ENCODE measurements at places on chromosomes 16 and 17.

GRCh38 chr17:3712811-3713463, 10.8 kb upstream of the HASPIN start:
- no peak for DNase-seq

GRCh38 chr16:68197250-68197649, 38.7 kb downstream of the ESRP2 start:
- no peak for DNase-seq

DNA sequence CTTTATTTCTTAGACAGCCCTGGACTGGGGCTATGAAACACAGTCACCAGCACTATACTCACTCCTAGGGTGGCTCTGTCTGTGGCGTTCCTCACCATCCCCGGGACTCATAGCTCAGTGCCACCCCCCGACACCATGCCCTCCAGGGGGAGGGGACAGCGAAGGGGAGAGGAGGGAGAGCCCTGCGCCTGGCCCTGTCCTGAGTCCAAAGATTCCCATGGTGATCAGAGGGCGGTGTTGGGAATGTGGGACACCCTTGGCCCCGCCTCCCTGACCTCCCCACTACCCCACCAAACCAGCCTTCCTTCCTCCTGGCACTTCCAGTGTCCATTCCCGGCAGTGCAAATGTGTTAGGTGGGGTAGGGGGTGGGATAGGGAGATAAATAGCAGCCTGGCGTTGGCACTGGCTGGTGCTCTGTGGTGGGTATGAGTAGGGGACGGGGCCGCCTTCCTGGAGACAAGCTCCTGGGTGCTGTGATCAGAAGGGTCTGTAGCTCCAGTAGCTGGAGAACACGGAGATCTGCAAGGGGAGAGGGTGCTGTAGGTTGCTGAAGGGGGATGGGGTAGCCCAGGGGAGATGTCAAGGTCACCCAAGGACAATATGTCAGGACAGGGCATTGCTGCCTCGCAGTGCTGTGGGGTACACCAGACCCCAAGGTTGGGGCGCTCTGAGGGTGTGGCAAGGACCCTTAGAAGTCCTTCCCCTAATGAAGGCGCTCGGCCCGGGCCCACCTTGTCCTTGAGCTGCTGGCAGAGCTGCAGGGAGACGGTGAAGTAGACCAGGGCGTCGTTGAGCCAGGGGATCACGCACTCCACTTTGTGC, 2.0 kb downstream of the SMIM22 start:
- no peak for DNase-seq

DNA sequence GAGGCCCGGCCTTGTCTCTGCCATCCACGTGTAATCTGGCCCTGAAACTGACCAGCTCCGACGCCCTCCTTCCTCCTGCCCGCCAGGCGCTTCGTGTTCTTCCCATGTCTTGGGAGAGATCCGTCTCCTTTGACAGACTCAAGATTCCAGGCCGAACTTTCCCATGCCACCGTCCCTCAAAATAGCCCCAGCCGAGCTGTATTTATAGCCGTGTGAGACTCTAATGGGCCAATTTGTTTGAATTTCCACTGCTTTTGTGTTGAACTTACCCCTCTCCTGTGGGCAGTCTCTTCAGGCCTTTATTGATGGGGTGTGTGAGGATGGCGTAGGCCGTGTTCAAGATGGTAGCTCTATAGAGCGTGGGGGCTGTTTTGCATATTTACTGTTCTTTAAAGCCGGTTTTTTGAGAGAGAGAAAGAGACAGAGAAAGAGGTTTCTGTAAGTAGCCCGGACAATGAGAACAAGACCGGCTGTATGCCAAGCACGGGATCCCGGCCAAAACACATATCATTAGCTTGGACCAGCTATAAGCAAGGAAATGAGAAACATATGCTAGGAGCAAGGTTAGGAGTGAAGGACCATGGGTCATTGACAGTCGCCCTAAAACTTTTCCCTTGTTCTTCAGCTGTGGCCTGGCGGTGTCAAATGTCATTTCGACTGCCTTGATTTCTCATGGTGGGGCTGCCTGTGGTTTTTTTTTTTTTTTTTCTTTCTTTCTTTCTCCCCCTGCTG, 124.5 kb upstream of the ZFHX3 start:
- DNase-seq = peak; percentile 23

DNA sequence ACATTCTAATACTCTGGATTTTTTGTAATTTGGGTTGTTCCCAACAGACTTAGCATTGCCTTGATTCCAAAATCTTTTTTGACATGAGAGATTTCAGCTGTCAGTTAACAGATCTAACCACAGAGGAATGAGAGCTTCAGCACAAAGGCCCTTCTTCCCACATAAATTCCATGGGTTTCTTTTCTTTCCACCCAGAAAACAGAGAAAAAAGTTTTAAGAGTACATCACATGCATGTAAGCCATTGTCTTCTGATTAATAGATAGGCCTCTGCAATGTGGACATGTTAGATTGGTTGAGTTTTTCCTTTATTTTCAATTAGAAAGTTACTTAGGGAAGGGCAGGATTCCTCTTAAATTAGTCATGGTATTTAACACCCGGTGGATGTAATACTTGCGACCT, 939 bp downstream of the MYH8 start:
- DNase-seq = no peak

DNA sequence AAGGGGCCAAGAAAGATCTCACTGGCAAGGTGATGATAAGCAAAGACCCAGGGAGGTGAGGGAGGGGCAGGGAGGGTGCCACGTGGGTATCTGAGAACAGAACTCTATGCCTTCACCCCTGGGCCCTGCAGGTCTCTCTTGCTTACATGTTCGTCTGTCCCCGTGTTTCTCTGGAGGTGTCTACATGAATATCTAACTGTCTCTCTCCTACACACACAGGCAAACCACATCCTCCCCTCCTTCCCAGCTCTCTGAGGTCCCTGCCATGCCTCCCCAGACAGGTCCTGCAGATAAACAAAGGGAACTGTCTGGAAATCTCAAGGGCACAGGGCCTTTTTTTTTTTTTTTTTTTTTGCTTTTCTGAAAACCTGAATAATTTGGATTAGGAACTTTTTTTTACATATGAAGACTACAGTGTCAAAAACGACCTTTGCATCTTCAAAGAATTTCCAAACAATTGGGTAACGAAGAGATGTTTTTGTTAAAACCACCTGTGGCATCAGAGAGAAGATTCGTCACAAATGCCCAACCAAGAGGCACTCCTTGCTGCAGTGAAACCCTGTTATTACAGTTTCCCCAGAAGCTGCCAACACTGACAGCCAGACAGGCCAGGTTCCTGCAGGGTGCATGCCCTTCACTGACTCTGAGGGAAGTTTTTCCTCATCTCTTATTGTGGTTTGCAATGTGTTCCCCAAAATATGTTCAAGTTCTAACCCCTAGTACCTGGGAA, 17.8 kb downstream of the PLLP start:
- no peak for DNase-seq

DNA sequence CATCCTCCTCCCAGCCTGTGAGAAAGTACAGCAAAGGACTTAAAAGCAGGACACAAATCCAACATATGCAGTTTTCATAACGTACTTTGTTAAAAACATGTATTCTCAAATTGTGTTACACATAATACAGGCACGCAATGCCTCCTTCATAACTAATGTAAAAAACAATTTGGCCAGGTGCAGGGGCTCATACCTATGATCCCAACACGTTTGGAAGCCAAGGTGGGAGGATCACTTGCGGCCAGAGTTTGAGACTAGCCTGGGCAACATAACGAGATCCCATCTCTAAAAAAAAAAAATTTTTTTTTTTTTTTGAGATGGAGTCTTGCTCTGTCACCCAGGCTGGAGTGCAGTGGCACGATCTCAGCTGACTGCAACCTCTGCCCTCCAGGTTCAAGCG, 20.4 kb downstream of the TEX2 start:
- no peak for DNase-seq

GRCh38 chr16:71353736-71354135, 4.8 kb upstream of the CALB2 start:
- no peak for DNase-seq

DNA sequence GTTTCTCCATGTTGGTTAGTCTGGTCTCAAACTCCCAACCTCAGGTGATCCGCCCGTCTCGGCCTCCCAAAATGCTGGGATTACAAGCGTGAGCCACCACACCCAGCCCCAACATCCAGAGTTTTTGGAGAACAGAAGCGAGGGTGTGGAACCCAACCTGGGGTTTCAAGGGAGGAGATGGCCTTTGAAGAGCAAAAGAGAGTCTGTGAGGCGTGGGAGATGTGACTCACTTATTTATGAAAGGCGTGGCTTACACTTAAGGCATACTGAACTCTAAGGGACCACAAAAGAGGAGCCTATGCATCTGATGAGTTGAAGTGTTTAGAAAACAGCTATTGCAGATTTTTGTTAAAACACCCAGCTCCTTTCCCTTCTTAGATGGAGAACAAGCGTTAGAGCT, 18.9 kb downstream of the ARSG start:
- DNase-seq = no peak

DNA sequence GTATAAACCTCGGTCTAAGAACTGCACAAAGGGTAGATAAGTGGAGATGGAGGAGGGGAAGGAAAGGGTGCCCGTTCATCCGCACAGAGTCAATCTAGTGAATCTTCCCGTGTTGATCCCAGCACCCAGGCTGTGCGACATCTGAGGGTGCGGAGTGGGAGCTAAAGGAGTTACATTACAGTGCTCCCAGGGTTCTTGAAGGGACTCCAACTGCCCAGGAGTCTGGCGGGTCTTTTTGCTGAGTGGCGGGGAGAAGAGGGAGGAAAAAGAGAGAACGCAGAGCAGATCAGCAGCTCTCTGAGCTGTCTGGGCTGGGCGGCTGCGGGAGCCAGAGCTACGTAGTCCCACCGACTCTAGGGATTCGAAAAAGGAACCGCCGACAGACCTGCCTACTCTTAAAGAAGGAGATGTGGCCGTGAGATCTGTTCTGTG, 1.6 kb upstream of the CA10 start:
- no peak for DNase-seq

DNA sequence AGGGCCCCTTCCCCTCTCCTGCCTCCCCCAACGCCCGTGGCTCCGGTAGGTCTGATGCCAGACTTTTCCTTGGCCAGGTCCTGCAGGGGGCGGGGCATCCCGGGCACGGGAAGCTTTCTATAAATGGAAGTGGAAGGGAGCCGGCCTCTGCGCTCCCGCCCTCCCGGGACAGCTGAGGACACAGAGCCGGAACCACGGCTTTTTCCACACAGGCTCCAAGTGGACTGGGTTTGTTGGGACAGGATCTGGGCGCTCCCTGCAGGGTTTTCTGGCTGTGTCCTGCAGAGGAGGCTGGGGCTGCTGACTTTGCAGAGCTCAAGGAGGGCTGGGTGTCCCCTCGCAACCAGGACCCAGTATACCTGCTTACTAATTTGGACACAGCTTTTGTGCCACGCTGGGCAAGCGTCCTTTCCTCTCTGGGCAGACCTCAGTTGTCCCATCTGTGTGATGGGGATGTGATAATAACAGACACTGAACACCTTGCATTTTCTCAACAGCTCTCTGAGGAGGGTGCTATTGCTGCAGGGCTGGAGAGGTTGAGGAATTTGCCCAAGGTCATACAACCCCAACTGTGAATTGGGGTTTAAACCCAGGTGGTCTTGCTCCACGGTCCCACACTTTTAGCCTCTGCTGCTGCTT, 1.8 kb downstream of the TNS4 start:
- peak; percentile 63 for DNase-seq

GRCh38 chr17:64679710-64680216, 17.7 kb upstream of the SMURF2 start:
- DNase-seq = no peak

GRCh38 chr17:46792071-46792470, 26.4 kb downstream of the WNT3 start:
- DNase-seq = no peak

DNA sequence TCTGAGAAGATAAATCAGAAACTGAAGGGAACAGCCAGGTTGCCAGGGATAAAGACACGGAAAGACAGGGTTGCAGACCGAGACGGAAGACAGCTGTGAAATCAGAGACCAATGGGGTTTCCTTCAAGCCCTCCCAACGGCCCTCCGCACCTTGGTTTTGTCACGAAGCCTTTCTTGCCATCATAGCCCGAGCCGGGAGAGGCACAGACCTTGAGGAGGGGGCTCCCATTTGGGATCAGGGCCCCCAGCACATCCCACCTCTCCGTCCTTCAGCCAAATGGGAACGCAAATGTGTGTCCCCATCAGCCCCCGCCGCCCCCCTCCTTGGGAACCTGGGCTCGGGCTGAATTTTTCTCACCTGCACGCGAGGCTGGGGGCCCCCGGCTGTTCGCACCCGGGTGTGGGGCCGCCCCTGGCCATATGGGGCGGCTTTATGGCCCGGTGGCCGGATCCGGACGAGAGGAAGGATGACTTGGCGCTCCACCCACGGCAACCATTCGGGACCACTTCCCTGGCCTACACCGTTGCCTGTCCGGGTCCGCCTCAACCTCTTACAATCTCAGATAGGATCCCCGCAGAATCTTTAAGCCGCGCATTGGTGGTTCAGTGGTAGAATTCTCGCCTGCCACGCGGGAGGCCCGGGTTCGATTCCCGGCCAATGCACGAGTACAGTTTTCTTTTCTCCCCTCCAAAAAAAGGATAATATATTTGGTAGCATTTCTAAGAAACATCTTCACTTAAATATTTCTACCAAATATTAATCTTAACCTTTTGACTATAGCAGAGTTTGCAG, 1.4 kb upstream of the HES7 start:
- peak; percentile 85 for DNase-seq

- DNase-seq = no peak
Measured at GRCh38 chr17:73489333-73489732, 154.9 kb downstream of the SDK2 start.
